ENCODE measurements at places on chromosomes 11 and 22.

- DNase-seq = no peak
Measured at GRCh38 chr11:46480166-46480726, 88.7 kb upstream of the CHRM4 start.

GRCh38 chr11:79097246-79097875 is 343.5 kb downstream of the TENM4 start:
- DNase-seq = peak; percentile 32

DNA sequence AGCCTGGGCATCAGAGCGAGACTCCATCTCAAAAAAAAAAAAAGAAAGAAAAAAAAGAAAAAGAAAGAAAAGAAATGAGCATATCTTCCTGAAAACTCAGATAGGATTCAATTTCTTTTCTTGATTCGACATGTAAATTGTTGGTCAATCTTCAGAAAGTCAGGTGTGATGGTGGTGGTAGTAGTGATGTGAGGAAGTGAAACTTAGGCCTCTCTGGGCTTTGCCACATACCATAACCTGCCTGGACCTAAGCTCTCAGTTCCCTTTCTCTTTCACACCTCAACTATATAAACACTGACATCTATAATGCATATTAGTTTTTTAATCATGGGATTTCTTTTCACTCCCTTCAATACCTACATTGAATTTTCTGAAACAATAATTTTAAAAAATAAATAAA is 98.0 kb upstream of the TBCEL start:
- DNase-seq = no peak

DNA sequence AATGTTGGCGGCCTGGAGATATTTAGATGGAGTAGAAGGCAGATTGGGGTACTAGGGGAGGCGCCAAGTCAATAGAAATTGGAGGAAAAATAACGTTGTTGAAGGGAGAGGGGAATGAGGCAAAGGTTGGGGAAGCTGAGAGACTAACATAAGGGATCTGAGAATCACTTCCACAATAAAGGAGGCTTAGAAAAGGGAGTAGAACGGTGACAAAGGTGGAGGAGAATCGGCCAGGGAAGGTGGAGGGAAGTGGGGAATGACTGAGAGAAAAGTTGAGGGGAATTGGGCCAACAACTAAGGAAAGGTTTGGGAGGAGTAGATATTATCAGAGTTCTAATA is 510 bp downstream of the PPME1 start:
- DNase-seq = no peak

GRCh38 chr11:19711911-19712280 is 741 bp upstream of the NAV2 start:
- DNase-seq = no peak

DNA sequence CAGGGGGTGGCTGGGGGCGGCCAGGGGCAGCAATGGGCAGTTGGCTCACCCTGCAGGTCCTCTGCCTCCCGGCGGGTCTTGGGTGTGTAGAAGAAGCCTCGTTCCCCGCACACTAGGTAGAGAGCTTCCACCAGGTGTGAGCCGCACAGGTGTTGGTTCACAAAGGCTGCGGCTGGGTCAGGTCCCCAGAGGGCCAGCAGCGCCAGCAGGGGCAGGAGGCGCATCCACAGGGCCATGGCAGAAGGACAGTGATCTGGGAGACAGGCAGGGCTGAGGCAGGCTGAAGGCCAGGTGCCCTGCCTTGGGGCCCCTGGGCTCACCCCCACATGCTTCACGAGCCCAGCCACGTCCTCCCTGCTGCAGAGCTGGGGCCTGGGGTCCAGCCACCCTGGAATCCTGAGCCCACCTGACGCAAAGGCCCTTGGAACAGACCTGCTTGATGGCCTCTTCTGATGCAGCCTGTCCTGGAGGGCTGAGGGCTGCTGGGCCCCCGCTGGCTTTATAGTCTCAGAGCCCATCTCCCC is at the start of gene INS:
TSS of gene INS (minus strand) at position 474 of the 524 bp plus-strand sequence. CDS start at position 236, 238 bp downstream.
- DNase-seq = no peak

DNA sequence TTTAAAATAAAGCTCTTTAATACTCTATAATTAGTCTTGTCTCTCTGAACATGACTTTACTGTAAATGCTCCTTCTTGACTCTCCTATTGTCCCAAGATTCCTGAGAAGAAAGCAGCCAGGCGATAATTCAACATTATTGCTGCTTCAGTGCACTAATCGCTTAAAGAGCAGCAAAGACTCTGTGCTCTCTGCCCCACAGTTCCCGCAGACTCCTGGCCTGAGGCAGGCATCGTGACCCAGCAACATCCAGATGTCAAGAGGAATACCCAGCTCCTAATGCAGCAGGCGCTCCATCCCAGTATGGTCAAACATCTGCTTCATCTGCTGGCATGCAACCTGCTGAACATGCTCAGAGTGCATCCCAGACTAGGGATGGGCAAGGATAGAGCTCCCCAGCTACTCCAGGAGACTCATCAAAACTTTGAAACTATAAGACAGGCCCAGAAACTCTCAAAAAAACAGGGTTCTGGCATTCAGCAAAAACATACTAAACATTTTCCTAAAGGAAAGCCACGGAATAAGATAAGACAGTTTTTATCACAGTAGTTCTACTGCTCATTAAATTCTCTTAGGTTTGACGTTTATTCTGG is 270.0 kb downstream of the SOX6 start:
- DNase-seq = no peak

DNA sequence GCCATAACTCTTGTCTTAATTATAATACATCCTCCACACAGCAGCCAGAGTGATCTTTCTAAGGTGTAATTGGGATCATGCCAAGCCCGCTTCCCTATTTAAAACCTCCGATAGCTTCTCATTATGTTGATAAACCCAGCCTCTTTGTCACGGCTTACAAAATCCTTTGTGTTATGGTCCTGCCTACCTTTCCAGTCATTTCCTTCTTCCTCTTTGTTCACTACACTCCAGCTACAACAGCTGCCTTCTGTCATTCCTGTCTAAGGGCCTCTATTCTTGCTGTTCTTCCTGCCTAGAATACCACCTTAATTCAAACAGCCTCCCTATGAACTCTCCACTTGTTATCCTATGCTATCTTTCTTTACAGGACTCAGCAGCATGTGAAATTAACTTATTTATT is 70.6 kb upstream of the CAPRIN1 start:
- DNase-seq = no peak

GRCh38 chr11:41245704-41246398 is 213.6 kb downstream of the LRRC4C start:
- DNase-seq = no peak

- DNase-seq = peak; percentile 28
Measured at GRCh38 chr22:31400023-31400397, 606 bp downstream of the DRG1 start.

DNA sequence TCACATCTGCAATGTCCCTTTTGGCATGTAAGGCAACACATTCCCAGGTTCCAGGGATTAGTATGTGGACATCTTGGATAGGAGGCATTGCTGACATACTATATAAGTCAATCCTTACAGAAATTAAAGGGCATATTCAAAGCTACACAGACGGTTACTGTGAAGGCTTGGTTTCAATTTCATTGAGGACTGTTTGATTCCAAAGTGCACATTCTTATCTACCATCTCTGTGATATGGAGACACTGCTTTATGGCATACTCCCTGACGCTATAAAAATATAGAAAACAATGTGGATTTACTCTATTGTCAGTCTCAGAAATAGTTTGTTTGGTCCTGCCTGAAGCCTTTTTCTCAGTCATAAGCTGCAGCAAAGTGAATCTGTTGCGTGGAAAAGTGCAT is 1486.7 kb downstream of the FAM181B start:
- DNase-seq = no peak

DNA sequence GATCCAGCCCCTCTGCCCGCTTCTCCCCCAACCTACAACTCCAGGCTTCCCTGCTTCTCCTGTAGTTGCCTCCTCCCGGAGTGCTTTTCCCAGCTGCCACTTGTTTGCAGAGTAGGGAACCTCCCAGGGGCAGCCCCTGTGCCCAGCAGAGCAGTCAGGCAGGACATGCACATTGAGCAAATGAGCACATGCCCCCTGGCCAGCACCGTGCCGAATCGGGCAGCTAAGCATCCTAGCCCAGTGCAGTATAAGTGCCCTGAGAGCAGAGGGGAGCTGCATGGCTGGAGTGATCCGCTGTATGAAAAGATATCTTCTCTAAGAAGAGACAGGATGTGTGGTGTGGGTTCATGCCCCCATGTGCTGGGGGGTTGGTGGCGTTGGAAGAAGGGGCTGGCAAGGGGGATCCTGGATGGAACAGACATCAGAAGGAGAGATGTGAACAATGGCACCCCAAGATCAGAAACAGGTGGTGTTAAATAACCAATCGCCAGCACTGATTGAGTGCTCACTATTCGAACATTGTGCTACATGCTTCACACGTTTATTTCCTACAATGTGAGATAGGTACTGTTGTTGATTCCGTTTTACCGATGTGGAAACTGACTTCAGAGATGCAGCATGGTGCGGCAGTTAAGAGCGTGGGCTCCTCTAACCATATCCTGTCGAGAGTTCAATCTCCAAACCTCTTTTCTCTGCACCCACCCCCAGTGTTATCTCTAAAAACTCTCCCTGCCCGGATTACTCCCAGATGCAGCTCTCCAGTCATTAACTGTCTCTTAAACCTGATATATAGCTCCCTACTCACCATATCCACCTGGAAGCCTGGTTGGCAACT is 1.2 kb downstream of the AIP start:
- DNase-seq = no peak

- peak; percentile 82 for DNase-seq
Measured at GRCh38 chr11:27563201-27563600, 56.6 kb upstream of the LIN7C start.

GRCh38 chr22:27545085-27545484 is 256.5 kb downstream of the MN1 start:
- no peak for DNase-seq

DNA sequence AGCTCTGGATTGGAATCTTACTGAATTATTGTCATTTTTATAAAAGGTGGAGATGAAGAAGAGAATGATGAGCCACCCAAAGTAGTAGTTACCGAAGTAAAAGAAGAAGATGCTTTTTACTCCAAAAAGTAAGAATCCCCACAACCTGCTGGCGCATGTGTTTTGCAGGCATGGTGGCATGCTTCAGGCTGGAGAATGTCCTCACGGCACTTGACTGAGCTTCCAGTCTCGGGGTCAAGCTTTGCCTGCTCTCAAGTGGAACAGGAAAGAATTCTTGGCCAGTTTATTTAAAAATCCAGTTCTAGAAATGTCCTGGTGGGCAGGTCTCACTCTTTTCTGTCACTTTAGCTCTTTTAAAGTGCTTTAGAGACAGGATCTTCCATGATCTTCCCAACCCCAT is 17.5 kb downstream of the NUP50 start:
- DNase-seq = no peak

DNA sequence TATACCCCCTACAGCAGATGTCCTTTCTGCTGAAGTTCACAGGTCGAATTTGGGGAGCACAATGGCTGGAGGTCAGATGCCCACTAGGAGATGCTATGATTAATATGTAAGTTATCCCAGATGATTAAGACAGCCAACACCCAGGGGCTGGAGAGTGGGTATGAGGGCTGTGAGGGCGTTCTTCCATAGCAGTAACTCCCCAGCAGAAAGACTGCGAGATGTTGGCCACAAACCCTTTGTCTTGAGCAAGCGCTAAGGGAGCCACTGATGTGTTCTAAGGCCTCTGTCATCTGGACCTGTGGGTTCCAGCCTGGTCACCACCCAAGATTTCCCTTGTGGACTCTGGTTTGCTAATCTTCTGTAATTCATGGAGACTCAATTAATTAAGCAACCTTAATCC is 77.6 kb downstream of the BMAL1 start:
- no peak for DNase-seq

- DNase-seq = no peak
Measured at GRCh38 chr11:122812638-122813037, 25.7 kb upstream of the CRTAM start.

- no peak for DNase-seq
Measured at GRCh38 chr11:108751444-108751843, 86.6 kb downstream of the DDX10 start.

- no peak for DNase-seq
Measured at GRCh38 chr11:129803533-129803932, 12.1 kb upstream of the TMEM45B start.

DNA sequence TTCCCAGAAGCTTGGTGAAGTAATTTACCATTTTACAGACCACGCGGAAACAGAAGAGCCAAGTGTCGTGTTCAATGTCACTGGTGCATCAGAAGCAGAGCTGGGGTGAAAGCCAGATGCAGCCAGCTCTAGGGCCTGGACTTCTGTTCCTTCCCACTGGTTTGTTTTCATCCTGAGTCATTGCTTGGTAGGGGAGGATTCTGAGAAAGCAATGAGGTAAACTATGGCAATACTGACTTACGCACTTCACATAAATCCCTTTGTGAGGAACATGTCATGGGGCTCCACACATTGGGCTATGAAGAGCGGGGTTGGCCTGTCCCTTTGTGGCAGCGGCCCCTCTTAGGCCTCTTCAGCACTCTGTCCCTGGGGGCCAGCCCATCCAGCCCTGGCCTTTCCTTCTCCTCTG is 52.4 kb upstream of the RBFOX2 start:
- DNase-seq = peak; percentile 97
